ENCODE measurements at places on chromosomes 12 and 14. TPM values are rescaled to one million over a fixed set of nuclear protein-coding genes. Genes with fewer than 3 reads are reported as not detected.

GRCh38 chr12:114684098-114684869 lies at the start of gene TBX3:
TSS of gene TBX3 (minus strand) at chr12:114684175. CDS start at chr12:114683200, 975 bp downstream.
- DNase-seq = peak; percentile 92
- H3K36me3 ChIP-seq = no peaks in the 10 kb centered on the region
- H3K4me3 ChIP-seq = peak within 1 kb of the TSS; percentile 59
- H3K27me3 ChIP-seq = no peaks in the 10 kb centered on the region
- H3K4me1 ChIP-seq = no peaks in the 10 kb centered on the region

The FRS2 gene
- 44.5 TPM for total RNA-seq

The DBX2 gene
- 0.27 TPM for total RNA-seq

The CD163 gene
- total RNA-seq = 308 TPM

The C12orf42 gene
- total RNA-seq = not detected

The GZMH gene
- not detected for total RNA-seq

DNA sequence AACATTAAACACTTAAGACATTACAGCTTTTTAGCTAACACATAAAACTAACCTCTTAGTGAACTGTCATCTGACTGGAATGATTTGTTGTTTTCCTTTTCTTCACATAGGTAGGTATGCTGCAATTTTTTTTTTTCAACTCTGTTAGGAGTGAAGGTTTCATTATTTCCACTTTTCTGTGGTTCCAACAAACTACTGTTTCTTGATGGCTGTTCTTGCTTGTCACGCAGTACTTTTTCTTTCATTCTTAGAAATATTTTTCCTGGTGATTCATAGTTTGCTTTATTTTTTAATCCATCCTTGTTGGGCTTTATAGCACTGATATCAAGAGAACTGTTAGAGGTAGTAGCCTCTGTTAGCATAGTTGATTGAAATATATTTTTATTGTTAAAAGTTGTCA lies 6.3 kb downstream of the MIS18BP1 start:
- H3K36me3 ChIP-seq = no peaks in the 10 kb centered on the region
- DNase-seq = no peak
- no peaks in the 10 kb centered on the region for H3K27me3 ChIP-seq
- H3K4me1 ChIP-seq = no peaks in the 10 kb centered on the region

Measured in aorta (tissue), 5 donors.